ENCODE measurements at places on chromosomes 11 and 22. TPM values are rescaled to one million over a fixed set of nuclear protein-coding genes. Genes with fewer than 3 reads are reported as not detected.

DTX4 gene
- polyA plus RNA-seq, result 16.1 TPM

- peak; percentile 55 for DNase-seq
Observed at GRCh38 chr22:44730022-44730393, 22.4 kb upstream of the ARHGAP8 start.

RNF214 gene
- polyA plus RNA-seq, result 16.5 TPM

GRCh38 chr11:108432783-108433182 lies 34.5 kb downstream of the C11orf65 start:
- no peak for DNase-seq

LSP1 gene
- 48.8 TPM for polyA plus RNA-seq

DNA sequence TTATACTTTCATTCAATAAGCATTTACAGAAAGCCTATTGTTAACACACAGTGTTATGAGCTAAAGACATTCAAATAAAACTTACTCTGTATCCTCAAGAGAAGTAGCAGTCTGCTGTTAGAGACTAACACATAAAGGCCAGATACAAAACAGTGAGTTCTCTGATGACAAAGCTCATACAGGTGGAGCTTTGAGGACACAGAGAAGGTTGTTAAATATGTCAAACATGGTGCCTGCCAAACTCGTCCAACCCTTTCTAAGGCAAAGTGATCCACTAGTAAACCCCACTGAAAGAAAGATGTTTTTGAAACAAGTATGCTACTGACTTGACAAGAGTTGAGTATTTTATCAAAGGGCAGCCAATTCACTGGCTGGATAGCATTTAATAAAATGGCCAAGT lies 70.1 kb downstream of the C2CD3 start:
- no peak for DNase-seq

DNA sequence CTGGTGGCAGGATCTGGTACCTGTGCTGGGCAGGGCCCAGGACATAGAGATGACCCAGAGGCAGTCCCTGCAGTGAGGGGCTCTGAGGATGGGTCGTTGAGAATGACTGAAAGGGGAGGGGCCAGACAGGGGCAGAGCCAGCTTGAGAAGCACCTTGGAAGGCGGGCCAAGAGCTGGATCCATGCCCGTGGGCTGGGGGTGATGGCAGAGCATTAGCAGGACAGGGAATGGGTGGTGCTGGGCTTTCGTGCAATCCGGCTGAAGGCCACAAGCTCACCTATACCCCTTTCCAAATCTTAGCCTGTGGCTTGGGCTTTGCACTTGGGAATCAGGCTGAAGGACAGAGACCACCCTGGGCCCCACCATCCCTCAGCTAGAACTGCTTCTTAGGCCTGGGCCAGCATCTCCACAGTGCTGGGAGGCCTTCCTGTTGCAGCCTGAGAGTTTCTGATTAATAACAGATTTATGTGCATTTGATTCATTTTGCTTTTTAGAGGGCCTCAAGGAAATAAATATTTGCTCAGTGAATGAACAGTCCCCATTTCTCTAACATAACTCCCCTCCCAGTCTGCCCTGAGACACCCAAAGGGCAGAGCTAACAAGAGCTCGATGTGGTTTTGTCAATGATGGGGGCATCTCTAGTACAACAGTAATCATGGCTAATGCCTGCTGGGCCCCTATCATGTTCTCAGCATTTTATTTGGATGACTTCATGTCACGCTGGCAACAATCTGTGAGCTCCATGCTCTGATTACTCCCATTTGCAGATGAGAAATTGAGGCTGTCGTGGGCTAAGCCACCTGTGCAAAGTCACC lies 39.3 kb downstream of the RIBC2 start:
- DNase-seq, result peak; percentile 71

- no peak for DNase-seq
Observed at GRCh38 chr11:20250644-20251247, 90.5 kb upstream of the DBX1 start.

GRCh38 chr11:22471385-22471784 lies 133.2 kb downstream of the SLC17A6 start:
- DNase-seq, result no peak

DNA sequence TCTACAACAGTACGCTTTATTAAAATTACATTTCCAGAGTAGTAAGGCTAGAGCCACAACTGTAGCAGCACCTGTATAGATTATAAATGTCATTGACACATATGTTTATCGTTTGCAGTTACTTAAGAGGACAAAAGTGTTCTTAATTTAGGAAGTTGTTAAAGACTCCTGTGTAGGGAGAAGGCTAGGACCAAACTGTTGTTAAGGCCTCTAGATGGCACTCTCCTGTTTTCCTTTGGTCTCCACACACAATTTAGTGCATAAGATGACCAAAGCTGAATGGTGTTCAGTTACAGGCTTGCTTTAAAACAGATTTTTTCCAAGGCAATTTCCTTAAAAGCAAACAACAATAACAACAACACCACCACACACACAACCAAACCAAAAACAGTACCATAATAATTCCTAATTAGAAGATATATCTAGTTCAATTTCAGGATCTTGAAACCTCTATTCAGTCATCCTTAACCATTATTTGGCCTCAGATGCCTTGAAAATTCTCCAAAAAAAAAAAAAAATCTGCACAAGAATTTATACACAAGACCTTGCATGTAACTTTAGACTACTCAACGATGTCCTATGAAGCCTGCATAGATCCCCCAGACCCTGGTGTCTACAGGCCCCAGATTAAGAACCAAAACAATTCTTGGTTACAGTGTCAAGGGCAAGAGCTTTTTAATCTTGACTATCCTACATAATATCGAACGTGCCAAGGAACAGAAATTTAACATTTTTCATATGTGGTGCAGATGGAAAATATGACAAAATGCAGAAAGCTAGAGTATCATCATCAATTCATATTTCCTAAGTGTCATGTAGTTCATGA lies 42.6 kb upstream of the APOA1 start:
- DNase-seq, result peak; percentile 75

PLA2G3 gene
- polyA plus RNA-seq, result not detected

DNA sequence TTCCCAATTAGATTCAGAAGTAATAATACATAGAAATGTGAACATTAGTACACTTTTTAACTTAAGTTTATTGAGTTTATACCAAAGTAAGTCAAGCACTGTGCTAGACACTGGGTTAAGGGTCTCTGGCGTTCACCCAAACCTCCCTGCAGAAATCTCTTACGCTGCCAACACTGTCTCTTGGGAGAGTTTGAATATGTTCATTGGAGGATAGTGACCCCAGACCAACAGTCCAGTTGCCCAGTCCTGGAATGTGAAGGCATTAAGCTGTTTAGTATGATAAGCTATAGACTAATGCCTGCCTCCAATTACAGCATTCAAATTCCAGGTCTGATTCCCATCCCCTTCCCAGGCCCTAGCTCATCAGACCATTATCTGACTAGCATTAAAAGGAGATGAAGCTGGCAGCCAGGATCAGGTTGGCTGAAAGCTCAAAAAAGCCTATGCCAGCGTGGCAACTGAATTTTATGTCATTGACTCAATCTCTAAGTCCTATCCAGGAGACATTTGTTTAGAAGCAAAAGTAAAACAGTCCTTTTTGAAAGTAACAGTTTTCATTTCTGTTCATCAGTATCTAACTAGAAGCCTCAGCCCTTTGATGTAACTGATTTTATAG lies 77.8 kb downstream of the SFI1 start:
- DNase-seq, result no peak

GRCh38 chr11:74474316-74474715 lies 7.0 kb upstream of the KCNE3 start:
- DNase-seq, result no peak

Measured in muscle of back (tissue), 13 donors.